PC-9 (cell line): ENCODE measurements at places on chromosomes 3 and 15. TPM values are rescaled to one million over a fixed set of nuclear protein-coding genes. Genes with fewer than 3 reads are reported as not detected.

The B3GNT5 gene
- 30.7 and 33.6 TPM in 2 replicates for total RNA-seq

The SEMA3G gene
- 1.3 and 1.4 TPM in 2 replicates for total RNA-seq

DNA sequence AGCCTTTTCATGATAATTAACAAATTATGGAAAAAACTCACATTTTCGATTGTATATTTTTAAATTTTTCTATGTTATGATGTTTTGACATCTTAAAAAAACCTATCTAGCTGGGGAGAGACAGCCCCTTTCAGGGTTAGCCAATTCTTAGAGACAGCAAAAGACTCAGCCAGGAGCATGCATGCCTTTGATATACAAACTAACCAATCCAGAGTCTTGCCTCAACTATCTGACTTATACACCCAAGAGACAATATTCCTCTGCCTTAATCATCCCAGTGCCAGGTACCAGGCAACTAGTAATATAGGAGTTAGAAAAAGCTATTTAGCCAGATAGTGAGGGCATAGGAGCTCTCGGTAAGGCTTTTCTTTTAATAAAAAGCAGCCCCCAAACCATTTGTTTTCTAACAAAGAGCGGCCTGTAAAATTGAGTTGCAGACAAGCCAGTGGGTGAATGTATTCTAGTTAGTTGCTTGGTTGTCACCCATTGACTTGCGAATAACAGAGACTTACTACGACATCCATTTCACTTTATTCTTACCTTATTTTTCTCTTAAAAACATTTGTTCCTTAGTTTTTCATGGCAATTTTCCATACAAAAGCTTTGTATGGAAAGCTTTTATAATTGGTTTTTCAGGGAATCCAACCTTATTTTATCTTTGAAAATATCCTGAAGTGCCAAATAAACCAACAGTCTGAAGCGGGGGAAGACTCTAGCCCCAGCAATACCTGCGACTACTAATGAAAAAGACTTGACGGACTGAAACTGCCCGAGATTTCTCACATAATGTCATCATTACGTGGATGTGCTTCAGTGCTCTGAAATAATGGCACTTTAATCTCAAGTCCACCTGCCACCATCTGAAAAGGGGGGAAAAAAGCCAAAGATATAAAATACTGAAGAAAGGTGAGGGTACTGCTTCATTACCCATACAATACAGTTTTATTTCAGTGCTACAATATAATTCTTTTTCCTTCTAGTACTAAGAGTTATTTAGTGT lies 64.6 kb upstream of the ATP2C1 start:
- no peak for DNase-seq
- no peak overlapping the region for H3K27ac ChIP-seq
- no peak overlapping the region for H3K4me3 ChIP-seq
- peaks cover 12% of the 10 kb centered on the region for H3K4me1 ChIP-seq
- H3K36me3 ChIP-seq = no peaks in the 10 kb centered on the region
- H3K27me3 ChIP-seq = no peaks in the 10 kb centered on the region

The NR2E3 gene
- 1.5 and 2.1 TPM in 2 replicates for total RNA-seq

- peaks cover 39% of the 10 kb centered on the region for H3K4me1 ChIP-seq
- no peaks in the 10 kb centered on the region for H3K27me3 ChIP-seq
- H3K4me3 ChIP-seq = no peak overlapping the region
- DNase-seq = no peak
- H3K36me3 ChIP-seq = no peaks in the 10 kb centered on the region
- H3K27ac ChIP-seq = no peak overlapping the region
These were observed 798 bp downstream of the GCHFR start for GRCh38 chr15:40764629-40765103.
